ENCODE measurements at places on chromosomes 11 and 22.

- DNase-seq, result no peak
These were observed 92.9 kb downstream of the MICAL3 start for GRCh38 chr22:17931400-17931825.

GRCh38 chr11:35088226-35088625, 50.7 kb upstream of the CD44 start:
- DNase-seq, result no peak

GRCh38 chr11:31582697-31583096, 73.1 kb downstream of the ELP4 start:
- DNase-seq, result no peak

GRCh38 chr22:47207846-47208554, 445.6 kb downstream of the TBC1D22A start:
- DNase-seq, result no peak

DNA sequence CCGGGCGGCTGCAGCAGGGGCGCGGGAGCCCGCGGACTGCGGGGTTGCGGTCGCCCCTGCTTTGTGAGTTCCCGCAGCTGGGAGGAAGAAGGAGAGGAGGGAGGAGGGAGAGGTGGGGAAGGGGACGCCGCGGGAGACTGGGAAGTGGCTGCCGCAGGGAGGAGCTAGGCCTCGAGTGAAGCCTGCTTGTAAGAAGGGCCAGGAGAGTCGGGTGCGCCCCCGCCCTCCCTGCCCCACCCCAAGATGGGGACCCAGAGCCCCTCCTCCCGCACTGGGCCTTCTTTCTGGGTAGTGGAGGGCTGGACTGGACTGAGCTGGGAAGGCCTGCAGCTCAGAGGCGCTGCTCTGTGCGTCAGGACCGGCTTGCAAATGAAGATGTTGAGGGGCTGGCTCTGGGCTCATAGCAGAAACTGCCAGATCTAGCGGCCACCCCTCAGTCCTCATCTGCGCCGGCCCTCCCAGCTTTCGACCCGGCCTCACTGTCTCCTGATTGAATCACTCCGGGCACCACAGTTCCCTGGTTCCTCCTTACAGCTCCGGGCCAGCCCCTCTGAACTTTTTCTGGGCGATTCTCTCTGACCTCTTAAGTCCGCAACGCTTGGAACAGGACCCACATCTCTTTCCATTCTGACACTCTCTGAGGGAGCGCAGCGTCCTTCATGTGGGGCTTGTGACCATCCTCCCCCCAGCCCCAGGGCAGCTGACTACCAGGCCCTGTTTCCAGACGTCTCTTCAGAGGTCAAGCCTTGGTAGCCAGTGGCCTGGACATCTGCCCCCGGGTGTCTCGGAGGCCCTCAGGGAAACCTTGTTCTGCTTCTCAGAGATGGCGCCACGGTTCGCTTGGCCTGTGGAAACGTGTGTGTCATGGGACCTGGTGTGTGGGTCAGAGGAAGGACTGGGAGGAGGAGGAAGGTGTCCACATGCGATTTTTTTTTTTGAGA, 21.9 kb downstream of the SERPINH1 start:
- peak; percentile 68 for DNase-seq

- DNase-seq, result no peak
These were observed 25.5 kb downstream of the NPAT start for GRCh38 chr11:108196901-108197300.

- no peak for DNase-seq
These were observed at the start of gene SPDYC for GRCh38 chr11:65170058-65170534. SPDYC (plus strand) TSS chr11:65170233; CDS start chr11:65171358, 1,125 bp downstream.

DNA sequence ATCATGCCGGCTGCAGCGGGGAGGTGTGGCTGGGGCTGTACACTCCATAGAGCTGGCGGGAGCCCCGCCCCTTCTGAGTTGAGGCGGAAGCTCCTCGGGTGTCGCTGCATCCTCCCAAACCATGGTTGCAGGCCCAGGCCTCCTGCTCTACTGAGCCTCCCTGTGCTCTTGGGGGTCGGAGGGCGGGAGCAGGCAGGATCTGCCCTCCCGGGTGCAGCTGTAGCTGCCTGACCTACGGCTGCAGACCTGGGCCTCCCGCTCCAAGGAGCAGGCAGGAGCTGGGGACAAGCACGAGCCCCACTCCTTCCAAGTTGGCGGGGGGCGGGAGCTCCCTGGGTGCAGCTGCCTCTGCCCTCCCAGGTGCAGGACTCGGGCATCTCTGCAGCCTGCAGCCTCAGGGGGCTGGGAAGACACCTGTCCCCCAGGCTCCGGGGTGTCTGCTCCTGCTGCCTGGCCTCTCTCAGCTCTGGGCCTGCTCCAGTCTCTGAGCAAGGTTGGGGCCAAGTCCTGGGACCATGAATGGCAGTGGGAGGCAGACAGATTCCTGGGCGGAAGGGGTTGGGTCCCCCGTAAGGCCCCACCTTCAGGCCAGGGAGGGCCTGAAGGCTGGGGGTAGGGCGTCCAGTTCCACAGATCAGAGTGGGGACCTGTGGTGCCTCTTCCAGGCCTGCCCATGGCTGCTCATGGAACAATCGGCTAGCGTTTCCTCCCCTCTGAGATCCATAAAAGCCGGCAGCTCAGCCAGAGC, 46.4 kb upstream of the SC5D start:
- DNase-seq, result no peak

DNA sequence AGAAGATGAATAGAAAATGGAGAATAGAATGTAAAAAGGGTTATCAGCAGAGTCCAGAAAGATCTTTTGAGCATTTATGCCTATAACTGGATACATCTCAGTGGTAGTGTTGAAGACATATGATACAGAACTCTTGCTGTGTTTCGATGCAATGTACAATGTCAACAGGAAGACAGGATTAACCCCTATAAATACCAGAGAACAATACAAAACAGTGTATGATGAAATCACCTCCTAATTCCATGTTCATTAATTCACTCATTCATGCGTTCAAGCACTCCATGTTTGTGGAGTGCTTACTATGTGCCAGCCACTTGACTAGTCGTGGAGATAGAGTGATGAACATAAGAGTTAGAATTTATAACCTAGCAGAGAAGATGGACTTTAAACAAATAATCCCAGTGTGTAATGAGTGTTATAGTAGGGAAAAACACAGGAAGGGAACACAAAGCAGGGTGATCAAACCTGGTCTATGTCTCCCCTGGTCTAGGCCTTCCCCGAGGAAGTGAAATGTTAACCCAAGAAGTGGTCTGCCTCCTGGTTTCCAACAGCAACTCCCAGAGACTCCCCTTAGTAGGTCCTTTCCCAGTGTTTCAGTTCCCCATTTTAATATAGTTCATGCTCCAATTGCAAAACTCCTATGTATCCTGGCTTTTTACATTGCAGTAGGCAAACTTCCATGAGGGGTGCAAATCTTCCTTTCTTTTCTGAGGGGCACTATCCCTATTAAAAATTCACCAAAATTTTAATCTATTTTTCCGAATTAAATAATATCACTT, 9.1 kb upstream of the SESN3 start:
- DNase-seq, result no peak

- no peak for DNase-seq
These were observed 8.8 kb downstream of the UPB1 start for GRCh38 chr22:24503843-24504338.

GRCh38 chr11:10490398-10491241, 35.6 kb downstream of the AMPD3 start:
- no peak for DNase-seq

DNA sequence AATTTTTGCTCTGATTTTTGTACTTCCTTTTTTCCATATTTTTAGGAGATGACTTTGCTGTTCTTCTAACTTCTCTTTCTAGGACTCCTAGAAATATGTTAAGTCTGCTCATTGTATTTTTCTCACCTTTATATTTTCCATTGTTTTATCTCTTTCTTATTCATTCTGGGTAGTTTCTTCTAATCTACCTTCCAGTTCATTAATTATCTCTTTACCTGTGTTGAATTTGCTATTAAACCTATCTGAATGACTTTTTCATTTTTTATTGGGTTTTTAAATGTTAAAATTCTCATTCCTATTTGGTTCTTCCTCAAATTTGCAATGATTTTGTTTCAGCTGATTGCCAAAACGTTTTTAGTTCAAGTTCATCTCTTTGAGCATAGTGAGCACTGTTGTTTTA, 27.8 kb upstream of the EHF start:
- DNase-seq, result no peak

DNA sequence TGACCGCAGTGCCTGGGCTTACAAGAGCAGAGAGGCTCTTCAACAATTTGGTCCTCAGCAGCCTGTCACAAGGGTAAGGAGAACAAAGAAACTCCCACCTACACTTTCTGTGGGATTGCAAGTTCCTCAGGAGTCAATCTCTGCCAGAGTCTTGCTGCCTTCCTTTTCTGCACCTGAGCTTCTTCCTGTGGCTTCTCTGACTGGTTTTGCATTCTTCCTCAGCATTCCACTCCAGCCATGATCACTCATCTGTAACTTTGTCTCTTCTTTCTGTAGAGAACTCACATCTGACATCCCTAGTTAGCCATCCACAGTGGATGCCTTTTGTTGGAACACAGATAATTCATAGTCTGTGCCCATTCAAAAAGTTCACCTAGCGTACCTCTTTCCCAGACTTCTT, 14.2 kb upstream of the OR6A2 start:
- no peak for DNase-seq

DNA sequence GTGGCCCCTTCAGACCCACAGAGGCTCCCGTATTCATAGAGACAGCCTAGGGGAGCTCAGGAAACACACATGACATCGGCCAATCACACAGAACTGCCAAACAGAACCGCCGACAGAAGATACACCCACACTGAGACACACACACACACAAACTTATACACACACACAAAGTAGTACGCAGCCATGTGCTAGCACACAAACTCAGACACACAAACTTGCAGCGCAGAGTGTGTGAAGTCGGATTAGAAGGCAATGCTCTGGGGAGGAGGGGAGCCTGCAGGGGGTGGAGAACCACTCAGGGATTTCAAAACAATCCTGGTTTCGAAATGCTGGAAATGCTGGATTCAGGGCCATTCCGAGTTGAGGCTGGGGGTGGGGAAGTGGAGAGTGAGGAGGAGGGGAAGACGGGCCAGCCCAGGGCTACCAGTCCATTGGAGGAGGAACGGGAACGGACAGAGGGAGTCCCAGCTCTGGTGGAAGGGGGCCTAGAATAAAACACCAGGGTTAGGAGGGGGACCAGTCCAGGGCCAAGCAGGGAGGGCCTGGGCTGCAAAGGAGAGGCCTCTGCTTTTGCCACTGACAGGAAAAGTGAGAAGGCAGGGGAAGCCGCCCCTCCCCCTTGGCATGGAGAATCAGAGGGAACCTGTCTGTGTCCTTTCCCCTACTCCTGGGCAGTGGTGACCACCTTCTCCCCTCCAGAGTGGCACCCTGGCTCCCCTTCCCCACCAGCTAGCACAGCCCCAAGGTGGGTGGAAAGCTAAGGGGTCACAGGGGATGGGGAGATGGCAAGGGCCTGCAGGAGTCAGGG, 4.4 kb downstream of the BCL9L start:
- no peak for DNase-seq

- DNase-seq, result no peak
These were observed 10.2 kb upstream of the CBX6 start for GRCh38 chr22:38881997-38882879.

DNA sequence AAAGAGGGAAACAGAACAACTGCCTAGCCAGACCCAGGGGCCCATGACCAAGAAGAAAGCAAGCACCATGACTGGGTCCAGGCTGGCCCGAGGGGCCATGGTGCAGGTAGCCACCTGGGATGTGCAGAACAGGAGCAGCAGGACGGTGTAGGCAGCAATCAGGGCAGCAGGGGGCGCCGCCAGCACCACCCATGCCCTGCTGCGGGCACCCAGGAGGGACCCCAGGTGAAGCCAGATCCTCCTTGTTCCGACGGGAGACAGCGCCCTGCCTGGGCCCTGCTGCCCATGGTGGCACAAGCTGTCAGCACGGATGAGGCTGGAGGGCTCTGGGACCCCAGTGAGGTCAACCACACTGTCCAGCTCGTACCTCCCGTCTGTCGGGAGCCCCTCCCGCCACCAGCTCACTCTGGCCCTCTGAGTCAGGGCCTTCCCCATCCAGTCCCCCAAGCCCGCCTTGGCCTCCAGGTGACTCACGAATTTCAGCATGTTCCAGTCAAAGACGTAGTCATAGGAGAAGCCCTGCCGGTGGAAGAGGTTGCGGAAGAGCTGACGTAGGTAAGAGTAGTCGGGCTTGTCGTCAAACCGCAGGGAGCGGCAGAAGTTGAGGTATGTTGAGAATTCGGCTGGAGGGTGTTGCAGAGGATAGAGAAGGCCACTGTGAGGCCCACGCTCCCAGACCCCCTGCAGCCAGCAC, 18.8 kb downstream of the CSNK1E start:
- no peak for DNase-seq

GRCh38 chr11:128021349-128022006, 565.9 kb downstream of the ETS1 start:
- DNase-seq, result peak; percentile 23

GRCh38 chr22:31748490-31748889, 1.4 kb downstream of the PRR14L start:
- DNase-seq, result no peak

DNA sequence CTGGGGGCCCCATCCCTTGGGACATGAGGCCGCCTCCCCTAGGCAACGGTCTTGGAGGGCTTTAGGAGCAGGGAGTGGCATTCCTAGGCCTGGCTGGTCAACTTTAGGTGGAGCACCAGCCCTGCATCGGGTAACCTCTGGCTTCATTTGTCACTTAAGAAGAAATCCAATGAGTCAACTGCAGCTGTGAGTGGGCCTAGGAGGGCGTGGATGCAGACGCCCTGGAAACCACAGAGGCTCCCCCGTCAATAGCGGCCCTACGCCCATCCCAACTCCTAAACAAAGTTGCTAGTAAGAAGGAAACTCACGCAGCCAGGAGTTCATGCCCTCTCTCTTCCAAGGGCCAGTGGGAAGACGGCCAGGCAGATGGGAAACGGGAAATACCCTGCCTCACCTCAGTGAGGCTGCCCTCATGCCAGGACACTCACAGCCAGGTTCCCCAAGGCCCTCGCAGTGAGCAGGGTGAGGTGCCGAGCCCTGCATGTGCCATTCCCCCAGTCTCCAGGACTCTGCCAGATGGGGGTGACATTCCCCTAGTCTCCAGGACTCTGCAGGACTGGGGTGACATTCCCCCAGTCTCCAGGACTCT, 20.8 kb downstream of the BID start:
- DNase-seq, result no peak

DNA sequence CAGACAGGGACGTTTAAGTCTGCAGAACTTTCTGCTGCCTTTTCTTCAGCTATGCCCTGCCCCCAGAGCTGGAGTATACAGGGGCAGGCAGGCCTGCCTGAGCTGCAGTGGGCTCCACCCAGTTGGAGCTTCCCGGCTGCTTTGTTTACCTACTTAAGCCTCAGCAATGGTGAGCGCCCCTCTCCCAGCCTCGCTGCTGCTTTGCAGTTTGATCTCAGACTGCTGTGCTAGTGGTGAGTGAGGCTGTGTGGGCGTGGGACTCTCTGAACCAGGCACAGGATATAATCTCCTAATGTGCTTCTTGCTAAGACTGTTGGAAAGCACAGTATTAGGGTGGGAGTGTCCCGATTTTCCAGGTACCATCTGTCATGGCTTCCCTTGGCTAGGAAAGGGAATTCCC, 38.5 kb downstream of the NELL1 start:
- DNase-seq, result no peak

All from NCI-H526 (cell line).